ENCODE measurements at places on chromosomes 6 and 20.

DNA sequence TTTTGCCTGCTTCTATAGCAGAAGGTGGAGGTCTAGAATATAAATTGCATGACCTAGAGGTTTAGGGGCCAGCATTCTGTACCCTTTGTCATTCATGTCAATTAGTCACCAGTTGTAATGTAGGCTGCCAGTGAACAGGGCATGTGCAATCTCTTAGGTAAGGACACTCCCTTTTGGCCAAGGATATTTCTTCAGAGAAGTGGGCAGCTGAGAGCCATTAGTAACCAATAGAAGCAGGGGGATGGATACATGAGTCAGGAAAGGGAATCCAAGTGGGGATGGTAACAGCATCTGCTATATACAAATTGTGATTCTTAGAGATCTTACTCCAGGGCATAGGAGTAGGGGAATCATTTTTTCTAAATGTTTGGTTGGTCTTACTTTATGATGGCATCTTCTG is 494.2 kb upstream of the JAG1 start:
- no peak for ATAC-seq

DNA sequence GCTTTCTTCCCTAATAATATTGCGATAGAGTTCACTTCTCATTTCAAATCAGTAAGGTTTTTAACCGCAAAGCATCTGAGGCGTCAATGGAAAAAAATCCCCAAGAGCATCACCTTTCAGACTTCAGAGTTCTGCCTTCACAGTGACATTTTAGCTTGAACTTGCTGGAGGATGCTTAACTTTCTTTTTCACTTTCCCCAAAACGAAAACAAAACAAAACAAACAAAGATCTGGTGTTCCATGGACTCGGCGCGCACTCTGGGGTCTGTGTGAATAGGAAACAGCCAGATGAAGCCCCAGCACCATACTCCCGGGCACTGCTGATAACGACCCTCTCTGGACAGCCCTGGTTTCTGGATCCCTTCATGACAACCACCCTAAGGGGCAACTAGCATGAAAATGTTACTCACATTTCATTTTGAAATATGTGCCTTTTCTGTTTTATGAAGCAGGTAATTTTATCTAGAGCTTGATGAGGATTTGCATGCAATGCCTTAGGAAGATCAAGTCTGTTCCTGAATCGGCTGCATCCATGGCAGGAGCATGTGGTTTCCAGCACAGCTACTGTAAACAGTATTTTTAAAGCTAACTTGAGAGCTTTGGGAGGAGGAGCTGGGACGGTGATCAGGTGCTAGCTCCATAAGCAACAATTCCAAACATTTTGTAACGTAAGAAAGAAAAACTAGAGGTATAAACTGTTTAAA is 44.5 kb downstream of the RAMACL start:
- ATAC-seq, result no peak

- no peak for ATAC-seq
Observed at GRCh38 chr20:3550837-3551236, 80.0 kb downstream of the ATRN start.

- peak; percentile 18 for ATAC-seq
Observed at GRCh38 chr6:90098627-90099026, 198.0 kb downstream of the BACH2 start.

DNA sequence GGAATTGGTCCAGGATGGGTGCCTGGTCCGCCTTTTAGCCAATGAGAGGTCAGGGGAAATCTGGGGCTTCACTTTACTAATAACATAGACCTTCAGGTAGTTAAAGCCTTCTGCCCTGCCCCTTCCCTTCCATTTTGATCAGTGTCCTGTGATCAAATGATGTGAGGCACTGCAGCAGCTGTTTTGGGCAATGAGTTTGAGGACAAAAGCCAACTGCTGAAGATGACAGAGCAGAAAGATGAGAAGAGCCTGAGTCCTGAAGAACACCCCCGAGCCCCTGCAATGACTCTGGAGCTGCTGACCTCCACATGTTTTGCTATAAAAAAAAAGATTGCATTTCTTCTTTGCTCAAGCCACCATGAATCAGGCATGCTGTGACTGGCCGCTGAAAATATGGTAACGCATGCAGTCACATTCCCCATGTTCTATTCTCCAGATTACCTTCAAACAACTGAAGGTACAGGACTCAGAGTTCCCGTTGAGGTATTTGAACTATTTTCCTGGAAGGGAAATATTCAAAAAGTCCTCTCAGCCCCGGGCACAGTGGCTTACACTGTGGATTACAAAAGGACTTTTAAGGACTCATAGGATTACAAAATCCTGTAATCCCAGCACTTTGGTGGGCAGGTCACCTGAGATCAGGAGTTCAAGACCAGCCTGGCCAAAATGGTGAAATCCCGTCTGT is 45.7 kb upstream of the B4GALT5 start:
- ATAC-seq, result no peak

DNA sequence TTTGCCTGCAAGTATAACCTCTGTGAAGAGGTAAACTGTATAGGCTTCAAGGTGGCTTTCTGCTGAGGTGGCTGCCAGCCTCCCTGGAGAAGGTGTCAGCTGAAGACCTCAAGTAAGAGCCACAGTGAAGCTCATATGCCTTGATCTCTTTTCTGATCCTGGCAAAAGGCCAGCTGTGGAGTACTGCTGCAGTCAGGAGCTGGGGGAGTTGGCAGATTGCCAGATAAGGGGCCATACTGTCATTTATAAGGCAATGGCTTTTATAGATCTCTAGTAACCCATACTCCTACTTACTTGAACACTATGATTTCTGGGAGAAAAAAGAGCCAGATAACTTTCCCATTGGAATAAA is 8.8 kb upstream of the CEP85L start:
- no peak for ATAC-seq

DNA sequence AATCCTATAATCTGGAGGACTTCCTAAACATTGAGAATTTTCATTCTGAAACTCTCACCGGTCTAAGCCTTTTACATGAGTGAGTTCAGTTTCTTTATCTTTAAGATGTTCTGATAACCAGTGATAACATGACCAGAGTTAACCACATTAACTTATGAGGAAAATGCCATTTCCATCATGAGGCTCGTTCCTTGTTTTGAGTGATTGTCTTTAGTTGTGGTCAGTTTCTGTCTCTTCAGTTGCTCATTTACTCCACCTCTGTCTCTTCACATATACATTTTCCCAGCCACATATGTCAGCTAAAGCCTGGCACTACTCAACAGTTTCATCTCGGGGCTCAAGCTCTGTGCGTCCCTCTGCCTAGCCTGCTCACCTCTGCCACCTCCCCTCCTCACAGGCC is 70.4 kb downstream of the JAG1 start:
- no peak for ATAC-seq

DNA sequence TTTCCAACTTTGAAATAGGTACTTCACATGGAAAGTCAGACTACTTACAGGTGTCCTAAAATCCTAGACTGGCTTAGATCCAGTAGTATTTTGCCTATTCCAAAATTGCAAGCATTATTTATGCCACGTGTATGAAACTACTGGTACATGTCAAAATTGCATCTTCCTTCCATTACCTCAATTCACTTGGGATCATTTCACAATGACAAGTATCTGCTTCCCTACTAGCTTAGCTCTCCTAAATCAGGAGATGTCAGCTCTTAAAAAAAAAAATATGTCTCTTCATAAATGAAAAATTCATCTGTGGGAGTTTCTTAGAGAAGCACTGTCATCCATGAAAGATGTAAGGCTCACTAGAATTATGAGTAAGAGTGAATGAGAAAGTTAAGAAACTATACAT is 466.6 kb upstream of the MANEA start:
- no peak for ATAC-seq

- ATAC-seq, result no peak
Observed at GRCh38 chr20:11270566-11270965, 596.8 kb upstream of the JAG1 start.

DNA sequence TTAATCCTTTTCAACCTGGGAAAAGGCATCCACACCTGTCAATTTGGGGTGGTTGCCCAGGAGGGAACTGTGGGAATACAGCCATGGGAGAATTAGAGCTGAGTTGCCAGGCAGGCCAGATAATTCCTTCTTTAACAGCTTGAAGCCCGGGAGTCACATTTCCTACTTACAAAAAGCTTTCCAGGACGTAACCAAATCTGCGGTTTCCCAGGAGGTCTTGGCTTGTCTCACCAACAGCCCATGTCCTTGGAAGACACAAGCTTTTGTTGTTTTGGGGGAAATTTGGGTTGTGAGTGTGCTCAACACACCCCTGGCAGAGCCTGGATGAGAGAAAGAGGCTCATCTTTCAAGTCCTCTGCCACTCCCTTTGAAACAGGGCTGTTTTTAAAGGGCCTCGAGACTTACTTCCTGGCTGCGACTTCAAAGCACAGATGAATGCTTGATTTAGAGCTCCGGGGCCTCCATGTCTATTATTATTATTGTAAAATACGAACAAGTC is 465.9 kb upstream of the BTBD3 start:
- ATAC-seq, result no peak

DNA sequence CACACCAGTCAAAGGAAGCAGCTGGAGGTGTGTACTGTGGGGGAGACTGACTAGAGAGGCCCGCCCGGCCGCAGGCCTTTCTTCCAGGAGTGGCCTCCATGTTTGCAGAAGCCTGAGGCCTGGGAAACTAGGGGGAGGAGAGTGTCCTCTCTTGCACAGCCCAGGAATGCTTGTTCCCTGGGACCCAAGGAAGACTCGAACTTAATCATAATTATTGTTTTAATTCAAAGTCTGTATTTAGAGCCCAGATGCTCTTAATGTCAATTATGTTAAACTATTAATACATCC is 23.1 kb downstream of the BNIP5 start:
- ATAC-seq, result no peak

GRCh38 chr6:96923400-96923799 is 1.1 kb upstream of the KLHL32 start:
- ATAC-seq, result no peak

DNA sequence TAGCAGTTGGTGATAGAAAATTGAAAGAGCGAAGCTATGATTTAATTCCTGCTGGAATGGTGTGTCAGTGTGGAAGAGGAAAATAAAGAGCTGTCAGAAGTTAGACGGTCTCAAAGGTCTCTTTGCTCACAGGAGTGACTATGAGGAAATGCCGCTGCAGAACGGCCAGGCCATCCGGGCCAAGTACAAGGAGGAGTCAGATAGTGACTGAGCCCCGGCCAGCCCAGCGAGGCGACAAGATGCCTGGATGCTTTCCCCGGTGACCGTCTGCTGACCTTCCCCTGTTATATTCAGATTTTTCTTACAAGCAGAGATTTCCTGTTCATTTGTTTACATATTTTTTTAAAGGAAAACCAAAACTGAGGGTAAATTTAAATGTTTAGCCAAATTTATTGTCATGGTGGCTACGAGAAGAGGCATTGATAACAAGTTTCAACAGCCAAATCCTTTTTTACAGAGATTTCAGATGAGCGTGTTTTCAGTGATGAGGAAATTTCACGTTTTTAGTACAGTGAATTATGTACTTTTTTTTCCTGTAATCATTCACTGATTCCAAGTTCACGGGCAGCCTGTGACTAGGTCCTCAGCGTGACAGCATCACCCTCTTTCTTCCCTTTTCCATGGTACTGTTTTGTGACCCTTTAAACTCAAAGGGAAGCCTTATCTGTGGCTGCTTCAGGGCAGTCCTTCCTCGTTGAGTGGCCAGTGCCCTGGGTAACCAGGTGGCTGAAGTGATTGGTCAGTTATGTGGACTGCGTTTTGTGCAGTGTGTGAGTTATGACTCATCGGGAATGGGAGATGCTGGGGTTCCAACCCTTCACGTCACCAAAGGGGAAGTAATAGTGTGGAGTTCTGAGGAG is 12.6 kb downstream of the DYNLT1 start:
- ATAC-seq, result peak; percentile 81

- peak; percentile 42 for ATAC-seq
Observed at GRCh38 chr20:50848846-50849673, 54.2 kb downstream of the BCAS4 start.

- peak; percentile 66 for ATAC-seq
Observed at GRCh38 chr6:109397020-109397419, 14.8 kb upstream of the CD164 start.

DNA sequence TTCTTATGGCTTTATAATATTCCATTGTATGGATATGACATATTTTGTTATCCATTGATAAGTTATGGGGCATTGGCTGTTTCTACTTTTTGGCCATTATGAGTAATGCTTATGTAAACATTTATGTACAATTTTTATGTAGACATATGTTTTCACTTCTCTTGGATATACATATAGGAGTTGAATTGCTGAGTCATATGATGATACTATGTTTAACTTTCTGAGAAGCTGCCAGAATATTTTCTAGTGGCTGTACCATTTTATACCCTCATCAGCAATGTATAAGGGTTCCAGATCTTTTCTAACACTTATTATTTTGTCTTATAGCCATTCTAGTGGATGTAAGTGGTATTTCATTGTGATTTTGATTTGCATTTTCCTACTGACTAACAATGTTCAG is 23.1 kb downstream of the OTOR start:
- ATAC-seq, result no peak

DNA sequence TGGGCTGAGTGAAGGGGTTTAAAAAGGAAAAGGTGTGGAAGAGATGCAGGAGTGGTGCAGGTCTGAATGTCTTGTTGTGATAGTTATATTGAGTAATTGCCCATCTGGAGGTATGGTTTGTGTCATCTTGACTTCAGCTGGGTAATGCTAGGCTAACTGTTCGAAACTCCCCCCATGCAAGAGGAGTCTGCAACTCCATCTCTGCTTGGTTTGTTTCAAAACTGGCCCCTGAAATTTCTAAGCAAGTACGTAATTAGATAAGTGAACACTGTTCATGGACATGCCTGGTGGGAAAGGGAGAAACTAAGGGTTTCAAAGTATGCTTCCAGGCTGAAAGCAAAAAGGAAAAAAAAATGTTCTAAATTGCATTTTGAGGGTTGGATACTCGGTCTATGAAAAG is 17.1 kb downstream of the TTK start:
- ATAC-seq, result no peak

DNA sequence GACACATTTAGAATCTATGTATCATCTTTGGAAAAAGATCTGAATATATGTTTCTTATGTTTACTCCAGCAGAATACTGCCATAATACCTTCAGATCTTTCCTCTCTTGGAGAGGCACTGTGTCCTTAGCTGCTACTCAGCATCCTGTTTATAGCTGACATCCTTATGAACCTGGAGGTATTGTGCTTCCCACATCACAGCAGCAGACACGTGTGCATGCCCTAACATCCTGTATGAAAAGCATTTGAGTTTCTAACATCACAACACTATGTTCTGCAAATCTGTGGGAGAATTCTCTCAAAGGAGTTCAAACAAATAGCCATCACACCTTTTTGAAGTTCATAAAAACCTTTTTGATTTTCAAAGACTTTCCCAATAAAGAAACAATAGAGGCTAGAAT is 216.0 kb downstream of the GJA1 start:
- ATAC-seq, result peak; percentile 30

- ATAC-seq, result no peak
Observed at GRCh38 chr6:148878683-148879082, 131.9 kb downstream of the UST start.

- no peak for ATAC-seq
Observed at GRCh38 chr6:135243871-135244796, 63.0 kb downstream of the MYB start.

All from gastroesophageal sphincter (tissue), 4 donors.